Cardiac septum (tissue), 1 donor: ENCODE measurements at places on chromosomes 3 and 15. TPM values are rescaled to one million over a fixed set of nuclear protein-coding genes. Genes with fewer than 3 reads are reported as not detected.

DNA sequence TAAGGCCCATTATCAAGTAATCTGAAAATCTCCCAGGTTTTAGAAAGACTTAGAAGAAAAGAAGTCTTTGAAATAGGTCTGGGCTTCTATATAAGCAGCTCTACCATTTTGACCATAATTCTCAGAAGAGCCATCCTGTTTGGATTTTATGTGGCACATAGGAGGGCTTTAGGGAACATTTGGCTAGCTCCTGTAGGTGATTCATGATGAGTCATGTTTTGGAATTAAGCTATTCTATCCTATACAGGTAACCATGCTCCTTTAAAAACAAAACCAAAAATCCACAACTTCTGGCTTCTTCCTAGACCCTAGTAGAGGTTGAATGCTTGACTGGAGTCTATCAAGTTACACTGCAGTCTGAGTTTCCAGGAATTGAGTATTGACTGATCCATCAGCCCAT, 8.9 kb downstream of the SST start:
- DNase-seq = no peak

GRCh38 chr3:178699810-178700209, 163.6 kb downstream of the KCNMB2 start:
- no peak for DNase-seq

Gene KBTBD13
- total RNA-seq = 3.3 TPM

DNA sequence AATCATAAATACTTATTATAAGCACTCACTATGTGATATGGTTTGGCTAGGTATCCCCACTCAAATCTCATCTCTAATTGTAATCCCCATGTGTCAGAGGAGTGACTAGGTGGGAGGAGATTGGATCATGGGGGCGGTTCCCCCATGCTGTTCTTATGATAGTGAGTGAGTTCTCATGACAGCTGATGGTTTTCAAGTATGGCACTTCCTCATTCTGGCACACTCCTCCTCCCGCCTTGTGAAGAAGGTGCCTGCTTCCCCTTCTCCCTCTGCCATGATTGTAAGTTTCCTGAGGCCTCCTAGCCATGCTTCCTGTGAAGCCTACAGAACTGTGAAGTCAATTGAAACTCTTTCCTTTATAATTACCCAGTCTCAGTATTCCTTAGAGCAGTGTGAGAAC, 53.3 kb upstream of the CHMP2B start:
- no peak for DNase-seq

DNA sequence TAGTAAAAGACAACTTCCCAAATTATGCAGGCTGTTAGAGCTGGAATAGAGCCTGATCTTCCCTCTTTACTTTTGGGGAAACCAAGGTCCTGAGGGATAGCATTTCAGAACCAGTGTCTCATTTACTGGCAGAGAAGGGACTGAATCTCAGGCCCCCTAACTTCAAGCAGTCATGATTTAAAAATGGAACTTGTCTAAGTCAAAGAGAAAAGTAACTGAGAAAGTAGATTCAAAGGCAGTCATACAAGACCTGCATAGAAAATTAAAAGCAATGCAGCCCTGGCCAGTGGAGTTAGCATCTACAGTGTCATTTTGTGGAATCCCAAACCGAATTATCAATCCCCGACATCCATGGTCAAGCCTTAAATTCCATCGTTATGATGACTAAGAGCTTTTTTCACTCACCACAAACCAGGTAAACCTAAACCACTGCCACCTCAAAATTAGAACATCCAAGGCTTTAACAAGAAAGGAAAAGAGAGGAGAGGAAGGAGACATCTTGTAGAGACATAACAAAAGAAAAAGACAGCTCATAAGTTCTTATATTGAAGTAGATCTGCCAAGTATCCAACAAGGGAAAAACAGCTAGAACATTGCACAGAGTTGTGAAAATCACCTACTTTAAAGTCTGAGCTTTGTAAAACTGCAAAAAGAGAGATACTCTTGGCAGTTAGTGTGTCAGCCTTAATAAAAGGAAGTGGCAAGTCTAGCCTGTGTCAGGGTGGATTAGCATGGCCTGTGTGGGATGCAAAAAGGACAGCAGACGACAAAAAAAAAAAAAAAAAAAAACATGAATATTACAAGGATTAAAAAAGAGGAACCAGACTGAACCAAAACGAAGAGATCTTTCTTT, 54.1 kb upstream of the CCR2 start:
- DNase-seq = no peak

- no peak for DNase-seq
Observed at GRCh38 chr3:157232141-157232540, 72.2 kb upstream of the CCNL1 start.

DNA sequence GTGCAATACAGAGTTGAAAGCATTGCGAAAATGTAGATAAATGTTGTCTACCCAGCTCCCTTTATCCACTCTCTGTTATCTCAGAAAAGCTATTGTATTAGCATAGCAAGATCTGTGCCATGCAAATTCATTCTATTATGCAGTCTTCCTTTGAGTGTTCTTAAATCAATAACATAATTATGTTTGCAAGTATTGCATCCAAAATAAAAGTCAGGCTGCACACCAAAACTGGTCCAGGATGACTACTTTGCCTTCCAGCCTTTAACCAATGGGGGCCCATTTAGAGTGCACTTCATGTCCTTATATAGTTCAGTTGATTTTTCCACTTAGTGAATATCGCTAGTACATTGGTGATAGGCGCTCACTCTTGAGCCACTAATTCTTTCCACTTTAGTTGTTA, 107.4 kb upstream of the MLF1 start:
- DNase-seq = no peak

DNA sequence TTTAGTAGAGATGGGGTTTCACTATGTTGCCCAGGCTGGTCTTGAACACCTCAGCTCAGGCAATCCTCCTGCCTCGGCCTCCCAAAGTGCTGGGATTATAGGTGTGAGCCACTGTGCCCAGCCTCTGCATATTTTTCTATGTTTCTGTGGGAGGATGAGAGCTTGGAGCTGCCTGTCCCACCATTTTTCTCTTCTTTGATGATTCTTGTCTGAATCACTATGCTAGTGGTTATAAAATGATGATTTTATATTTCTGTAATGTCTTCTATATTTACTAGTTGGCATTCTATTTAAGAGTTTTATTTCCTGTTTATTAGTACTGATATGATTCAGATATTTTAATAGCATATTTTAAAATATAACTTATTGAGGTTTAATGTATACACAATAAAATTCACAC, 69.7 kb downstream of the CHCHD6 start:
- DNase-seq = no peak

GRCh38 chr3:64667887-64668581, 19.8 kb downstream of the ADAMTS9 start:
- no peak for DNase-seq

- no peak for DNase-seq
Observed at GRCh38 chr3:186879781-186880180, 37.3 kb downstream of the ADIPOQ start.

DNA sequence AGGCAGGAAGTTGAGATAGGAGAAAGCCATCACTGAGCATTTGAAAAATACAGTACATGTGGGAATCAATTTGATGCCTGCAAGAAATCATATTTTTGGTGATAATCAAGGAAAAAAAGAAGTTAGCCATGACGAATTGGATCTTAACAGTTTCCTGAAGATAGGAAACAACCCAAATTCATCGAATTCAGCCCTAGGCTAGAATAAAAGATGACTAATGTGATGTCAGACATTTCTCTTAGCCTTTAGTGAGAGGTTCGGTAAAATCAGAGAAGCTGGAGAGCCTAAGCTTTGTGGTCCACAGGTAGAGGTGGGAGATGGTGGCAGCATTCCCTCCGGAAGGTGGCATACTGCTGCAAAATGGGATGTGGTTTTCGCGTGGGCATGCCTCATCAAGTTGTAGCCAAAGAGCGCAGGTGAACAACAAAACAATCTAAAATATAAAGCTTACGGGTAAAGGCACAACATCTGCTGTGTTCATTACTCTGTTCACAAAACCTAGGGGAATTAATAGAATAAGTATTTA, 144.1 kb upstream of the ALCAM start:
- no peak for DNase-seq

Gene KATNBL1
- total RNA-seq = 23.3 TPM

Gene SLC9C1
- 3.9 TPM for total RNA-seq
